T-cell (primary cell): ENCODE measurements at places on chromosomes 3 and 15.

DNA sequence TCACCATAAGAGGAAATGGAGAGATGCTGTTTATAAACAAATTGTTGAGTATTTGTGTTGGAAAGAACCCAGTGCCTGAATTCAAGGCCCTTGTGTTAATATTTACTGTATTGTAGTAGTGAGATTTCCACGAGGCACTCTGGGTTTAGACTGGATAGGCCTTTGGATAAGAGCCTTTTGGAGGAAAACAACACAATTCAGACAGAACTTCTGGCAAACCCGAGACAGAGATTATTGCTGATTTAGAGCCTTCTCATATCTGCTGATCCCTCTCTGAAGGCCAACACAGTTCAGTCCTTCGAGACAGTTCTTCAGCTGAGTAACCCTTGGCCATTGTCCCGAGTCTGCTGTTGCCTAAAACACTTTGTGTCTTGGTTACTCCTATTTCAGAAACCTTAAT, 55.7 kb downstream of the LMCD1 start:
- DNase-seq, result no peak

DNA sequence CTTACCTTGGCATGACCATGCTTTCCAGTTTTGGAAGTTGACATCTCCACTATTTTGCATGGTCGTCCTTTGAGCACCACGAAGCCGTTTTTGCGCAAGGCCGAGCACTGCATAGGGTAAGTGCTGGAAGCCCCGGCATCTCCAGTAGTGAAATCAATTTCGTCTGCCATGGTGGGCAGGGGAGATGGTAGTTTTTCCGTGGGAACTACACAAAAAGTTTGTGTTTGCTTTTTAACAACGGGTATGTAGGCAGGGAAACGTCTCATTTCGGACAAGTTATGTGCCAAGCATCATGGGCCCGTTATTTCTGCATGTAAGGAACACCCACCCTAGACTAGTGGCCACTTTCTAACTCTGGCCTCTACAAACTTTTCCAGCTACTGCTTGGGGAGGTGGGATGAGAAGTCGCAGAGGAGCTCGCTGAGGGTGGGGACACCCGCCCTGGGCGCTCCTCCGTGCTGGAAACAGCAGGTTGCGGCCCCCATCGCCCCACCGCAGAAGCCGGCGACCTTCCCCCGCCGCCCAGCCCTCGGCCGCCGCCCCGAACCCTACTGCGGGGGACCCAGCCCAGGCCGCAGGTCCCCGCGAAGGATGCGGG, 701 bp downstream of the EIF5A2 start:
- DNase-seq, result no peak

DNA sequence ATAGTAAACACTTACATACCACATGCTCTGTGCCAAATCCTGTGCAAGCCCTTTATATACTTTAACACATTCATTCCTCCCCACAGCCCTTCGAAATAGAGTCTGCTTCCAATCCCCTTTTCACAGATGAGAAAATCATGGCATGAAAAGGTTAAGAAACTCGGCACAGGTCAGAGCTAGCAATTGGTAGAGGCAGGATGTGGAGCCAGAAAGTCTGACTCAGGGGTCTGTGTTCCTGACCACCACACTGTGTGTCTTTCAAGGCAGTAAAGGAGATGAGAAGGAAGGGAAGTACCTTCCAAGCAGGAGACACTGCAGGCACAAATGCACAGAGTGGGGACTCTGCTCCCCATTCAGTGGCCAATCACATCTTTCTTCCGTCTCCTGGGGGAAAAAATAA, 61.1 kb downstream of the SCN11A start:
- DNase-seq, result no peak

DNA sequence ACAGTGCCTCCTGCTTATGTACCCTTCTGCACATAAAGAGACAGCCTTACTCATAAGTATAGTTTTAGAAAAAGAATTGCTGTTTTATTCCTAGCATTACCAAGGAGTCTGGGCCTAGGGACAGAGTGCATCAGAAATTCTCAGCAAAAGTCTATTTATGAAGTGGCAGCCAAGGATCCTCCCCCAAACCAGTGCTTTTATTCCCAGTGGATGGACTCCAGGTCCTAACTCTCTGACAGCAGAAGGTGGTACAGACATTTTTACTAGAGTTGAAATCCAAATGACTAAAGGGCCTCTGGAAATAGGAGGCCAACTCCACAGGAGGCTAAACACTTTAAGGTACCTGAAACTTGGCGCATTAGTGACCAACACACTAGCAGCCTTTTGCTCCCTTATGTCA, 407.2 kb upstream of the TPRG1 start:
- DNase-seq, result no peak
